ENCODE measurements at places on chromosomes 12 and 14.

GRCh38 chr12:9367201-9367600, 159.0 kb upstream of the PZP start:
- DNase-seq: no peak

DNA sequence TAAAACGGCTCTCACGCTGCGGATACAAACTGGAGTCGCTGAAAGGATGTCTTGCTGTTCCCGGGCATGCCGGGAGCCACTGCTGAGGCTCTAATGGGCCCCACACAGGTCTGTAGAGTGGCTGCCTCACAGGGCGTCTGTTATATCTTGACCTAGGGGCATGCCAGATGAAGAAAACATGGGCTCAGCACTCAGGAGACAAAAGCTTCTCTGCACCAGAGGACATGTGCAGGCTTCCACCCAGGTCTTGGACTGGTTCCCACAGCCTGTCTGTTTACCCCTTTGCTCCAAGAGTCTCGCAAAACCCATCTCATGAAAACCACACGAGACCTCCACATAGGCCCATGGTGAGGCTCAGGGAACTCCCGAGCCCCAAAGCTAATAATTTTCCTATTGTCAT, 134.2 kb downstream of the RPS29 start:
- DNase-seq: no peak

- DNase-seq: no peak
Measured at GRCh38 chr14:77613201-77613600, 3.2 kb downstream of the SPTLC2 start.

- no peak for DNase-seq
Measured at GRCh38 chr12:88566430-88566829, 13.8 kb downstream of the KITLG start.
